Regular cardiac myocyte (primary cell): ENCODE measurements at places on chromosomes 12 and 14. TPM values are rescaled to one million over a fixed set of nuclear protein-coding genes. Genes with fewer than 3 reads are reported as not detected.

The TMEM52B gene
- total RNA-seq: under 0.01 and 0.56 TPM in 2 replicates

The CCNB1IP1 gene
- total RNA-seq: 27.6 and 60.9 TPM in 2 replicates

The IPO8 gene
- total RNA-seq: 29.3 and 31.6 TPM in 2 replicates

The ADAMTS20 gene
- total RNA-seq: not detected in 2 replicates

The ACTR10 gene
- 49.7 and 55.8 TPM in 2 replicates for total RNA-seq

The C12orf76 gene
- total RNA-seq: 7.7 and 26.2 TPM in 2 replicates

The SOX5 gene
- 2.7 and 4.8 TPM in 2 replicates for total RNA-seq

The EEF1AKMT3 gene
- total RNA-seq: 3.8 and 12.1 TPM in 2 replicates

The AP5M1 gene
- 21.3 and 25.1 TPM in 2 replicates for total RNA-seq

The EEA1 gene
- 19.7 and 34.1 TPM in 2 replicates for total RNA-seq

The LALBA gene
- not detected in 2 replicates for total RNA-seq

The PACS2 gene
- 27.8 and 40.6 TPM in 2 replicates for total RNA-seq

The TMTC1 gene
- total RNA-seq: 18.8 and 87.1 TPM in 2 replicates

The CIROP gene
- not detected in 2 replicates for total RNA-seq

The BMAL2 gene
- total RNA-seq: 29.9 and 80.3 TPM in 2 replicates

The TSHR gene
- not detected in 2 replicates for total RNA-seq

The FBXW8 gene
- total RNA-seq: 16.9 and 19.7 TPM in 2 replicates

The INSM2 gene
- under 0.01 TPM in 1 of 2 replicates, not detected in the other for total RNA-seq

The IGF1 gene
- total RNA-seq: under 0.01 and 0.56 TPM in 2 replicates

The SNAPC1 gene
- 28.8 and 35.2 TPM in 2 replicates for total RNA-seq

The GPR162 gene
- total RNA-seq: 0.96 and 2.5 TPM in 2 replicates

The SIX4 gene
- total RNA-seq: 8.1 and 9.6 TPM in 2 replicates

The OR6C2 gene
- total RNA-seq: not detected in 2 replicates

The CCER1 gene
- not detected in 2 replicates for total RNA-seq

The ANAPC5 gene
- 166 and 178 TPM in 2 replicates for total RNA-seq

The RPL10L gene
- not detected in 2 replicates for total RNA-seq

The PLD4 gene
- under 0.01 TPM in 1 of 2 replicates, not detected in the other for total RNA-seq

The OR4K2 gene
- total RNA-seq: not detected in 2 replicates

The PRIMA1 gene
- total RNA-seq: not detected in 2 replicates

The FAM90A1 gene
- total RNA-seq: under 0.01 and 0.28 TPM in 2 replicates

The CLEC9A gene
- not detected in 2 replicates for total RNA-seq
